Cardiac fibroblast (primary cell): ENCODE measurements at places on chromosomes 2 and 18.

- no peak for DNase-seq
Observed at GRCh38 chr2:128396500-128396891, 77.8 kb upstream of the HS6ST1 start.

DNA sequence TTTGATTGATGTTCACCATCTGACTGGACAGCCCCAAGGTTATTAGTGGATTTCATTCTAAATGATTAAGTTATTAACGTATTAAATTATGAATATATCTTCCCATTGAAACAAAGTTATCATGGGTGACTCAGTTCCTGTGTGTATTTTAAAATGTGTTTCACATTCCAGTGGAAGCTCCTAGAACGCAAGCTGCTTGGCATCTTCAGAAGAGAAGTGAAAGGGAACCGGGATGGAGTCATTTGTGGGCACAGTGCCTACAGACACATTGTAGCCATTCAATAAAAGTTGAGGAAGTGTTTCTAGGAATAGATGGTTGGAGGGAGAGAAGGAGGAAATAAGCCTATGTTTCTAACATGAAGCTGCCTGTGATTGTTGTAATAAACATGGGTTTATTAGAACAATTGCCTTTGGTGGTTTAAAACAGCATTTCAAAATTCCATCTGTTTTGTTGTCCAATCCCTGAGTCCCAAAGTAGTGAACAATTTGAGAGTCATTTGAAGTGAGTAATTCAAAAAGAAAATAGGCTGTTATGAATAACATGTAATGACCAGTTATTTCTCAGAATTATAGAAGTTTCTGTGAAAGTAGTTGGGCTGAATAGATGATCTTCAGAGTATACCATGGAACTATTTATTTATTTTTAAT, 143.5 kb downstream of the PKP4 start:
- peak; percentile 93 for DNase-seq

DNA sequence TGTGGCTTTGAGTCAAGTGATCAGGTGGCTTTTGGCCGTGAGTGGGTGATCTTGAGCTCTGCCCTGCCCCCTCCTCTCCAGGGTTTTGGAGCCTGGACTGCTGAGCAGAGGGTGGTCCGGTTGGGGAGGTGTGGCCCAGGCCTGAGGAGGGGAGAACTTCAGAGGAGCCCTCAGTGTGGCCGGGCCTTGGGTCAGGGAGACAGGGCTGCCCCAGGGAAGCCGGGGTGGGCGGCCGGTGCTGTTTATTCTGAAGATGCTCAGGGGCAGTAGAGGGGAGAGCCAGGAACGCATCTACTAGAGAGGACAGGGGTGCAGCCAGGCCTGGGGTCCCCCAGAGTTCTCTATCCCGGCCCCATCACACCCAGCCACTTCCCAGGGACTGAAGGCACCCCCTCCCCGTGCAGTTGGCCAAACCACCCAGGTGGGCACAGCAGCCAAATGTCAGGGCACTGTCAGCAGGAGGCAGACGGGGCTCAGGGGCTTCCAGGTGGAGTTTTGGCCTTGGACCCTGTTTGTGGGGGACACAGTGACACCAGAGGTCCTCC, 963 bp downstream of the ERFE start:
- no peak for DNase-seq

DNA sequence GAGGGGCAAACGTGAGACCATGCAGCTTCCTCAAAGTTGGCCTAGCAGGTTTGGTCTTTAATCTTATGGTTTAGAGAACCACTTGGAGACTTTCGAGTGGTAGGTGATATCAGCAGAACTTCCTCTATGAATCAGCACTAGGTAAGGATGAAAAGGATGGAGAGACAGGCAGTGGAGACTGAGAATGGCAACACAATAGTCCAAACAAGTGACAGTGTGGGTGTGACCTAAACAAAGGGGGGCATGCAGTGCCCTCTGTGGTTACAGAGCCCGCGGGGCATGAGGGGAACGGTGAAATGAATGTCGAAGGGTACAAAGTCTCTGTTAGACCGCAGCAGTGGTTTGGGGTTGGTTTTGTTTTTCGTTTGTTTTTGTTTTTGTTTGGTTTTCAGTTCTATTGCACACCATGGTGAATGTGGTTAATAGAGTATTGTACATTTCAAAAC, 143.9 kb downstream of the L3MBTL4 start:
- no peak for DNase-seq

GRCh38 chr2:109021895-109022300, 32.9 kb upstream of the EDAR start:
- DNase-seq = no peak
